Stimulated activated CD8-positive, alpha-beta memory T cell treated with anti-CD3 and anti-CD28 coated beads, Interleukin-4, amount 100 ng/mL, for 4 hours (primary cell): ENCODE measurements at places on chromosomes 2 and 18.

DNA sequence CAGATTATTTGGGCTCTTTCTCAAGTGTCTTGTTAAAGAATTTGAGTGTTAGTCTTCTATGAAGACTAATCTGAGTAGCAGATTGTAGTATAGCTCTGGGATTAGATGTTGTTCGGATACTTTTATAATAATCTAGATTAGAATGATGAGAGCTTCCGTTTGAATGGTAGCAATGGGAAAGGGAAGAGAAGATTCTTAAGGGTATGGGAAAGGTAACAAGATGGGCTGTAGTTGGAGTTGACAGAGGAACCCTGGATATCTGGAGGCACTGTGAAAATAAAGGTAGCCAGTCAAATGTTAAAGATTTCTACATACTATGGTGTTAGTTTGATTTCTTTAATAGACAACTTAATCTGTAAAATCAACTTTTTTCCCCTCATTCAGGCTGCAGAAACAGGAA lies 4.7 kb downstream of the DDX1 start:
- DNase-seq, result no peak

GRCh38 chr2:180238729-180239128 lies 231.6 kb upstream of the CWC22 start:
- no peak for DNase-seq

DNA sequence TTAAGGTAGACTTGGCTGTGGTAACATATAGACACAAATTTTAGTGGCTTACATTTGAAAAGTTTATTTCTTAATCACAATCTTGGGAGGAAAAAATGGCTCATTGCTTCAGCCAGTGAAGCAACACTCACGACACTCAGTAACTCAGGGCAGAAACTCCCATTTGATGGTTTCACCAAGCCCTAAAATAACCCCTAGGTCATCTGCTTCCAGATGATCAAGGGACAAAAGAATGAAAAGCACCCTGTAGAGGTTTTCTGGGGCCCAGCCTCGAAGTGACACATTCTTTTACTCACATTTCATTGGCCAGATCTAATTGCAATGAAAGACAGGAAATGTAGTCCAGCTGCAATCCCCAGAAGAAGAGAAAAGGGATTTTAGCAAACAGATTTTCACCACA lies 275.9 kb downstream of the TMX3 start:
- no peak for DNase-seq

GRCh38 chr2:59912042-59912441 lies 641.4 kb downstream of the BCL11A start:
- DNase-seq, result no peak

- DNase-seq, result no peak
Measured at GRCh38 chr2:218953366-218953954, 6.0 kb upstream of the CDK5R2 start.

DNA sequence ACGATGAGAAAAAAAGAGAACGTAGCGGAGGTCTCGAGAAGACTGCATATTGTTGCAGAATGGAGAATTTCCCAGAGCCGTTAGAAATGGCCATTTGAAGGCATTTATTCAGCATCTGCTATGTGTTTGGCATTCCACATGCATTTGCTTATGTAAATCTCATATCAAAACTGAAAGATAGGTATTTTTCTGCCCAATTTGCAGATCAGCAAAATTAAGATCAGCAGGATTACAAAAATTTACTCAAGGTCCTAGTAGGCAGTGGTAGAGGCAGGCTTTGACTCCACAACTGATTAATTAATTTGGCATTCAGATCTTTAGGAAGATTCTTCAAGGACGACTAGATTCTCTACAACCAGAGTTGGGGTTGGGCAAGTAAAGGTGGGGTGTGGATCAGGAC lies 1.8 kb upstream of the E2F6 start:
- DNase-seq, result no peak

GRCh38 chr2:60355849-60356261 lies 197.6 kb downstream of the BCL11A start:
- no peak for DNase-seq

- no peak for DNase-seq
Measured at GRCh38 chr2:3107567-3107966, 270.1 kb downstream of the EIPR1 start.

DNA sequence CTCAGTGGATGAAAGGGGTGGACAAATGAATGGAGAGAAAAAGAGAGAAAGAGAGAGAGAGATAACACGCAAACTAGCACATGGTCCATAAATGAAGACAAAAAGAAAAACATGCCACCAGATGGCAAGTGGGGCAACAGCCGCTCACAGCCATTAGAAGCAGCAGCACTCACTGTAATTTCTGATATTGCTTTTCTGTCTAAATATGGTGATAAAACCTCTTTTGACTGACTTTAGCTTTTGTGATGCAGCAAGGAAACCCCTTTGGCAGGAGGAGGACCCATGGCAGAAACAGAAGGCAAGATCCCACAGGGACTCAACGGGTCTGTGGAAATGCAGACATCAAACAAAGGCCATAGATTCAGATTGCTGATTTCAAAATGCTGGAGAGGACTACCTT lies 88.0 kb upstream of the CDH20 start:
- no peak for DNase-seq

DNA sequence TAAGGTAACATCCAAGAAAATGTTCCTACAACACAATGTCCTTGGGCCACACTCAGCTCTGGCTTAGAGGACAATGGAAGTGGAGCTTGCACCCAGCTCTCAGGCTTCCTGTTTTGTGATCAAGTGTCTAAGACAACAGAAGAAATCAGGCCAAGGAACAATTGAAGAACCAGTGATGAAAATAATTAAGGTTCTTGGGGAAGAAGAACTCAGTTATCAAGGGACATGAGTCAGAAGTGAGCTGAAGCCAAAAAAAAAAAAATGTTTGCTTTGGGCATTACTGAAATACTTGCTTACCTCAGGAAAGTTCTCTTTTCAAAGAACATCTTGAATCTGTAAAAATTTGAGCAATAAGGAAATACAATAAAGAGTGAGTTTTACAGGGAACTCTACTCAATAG lies 299.0 kb downstream of the FBXO15 start:
- no peak for DNase-seq

- DNase-seq, result no peak
Measured at GRCh38 chr2:222738809-222739208, 67.4 kb downstream of the MOGAT1 start.

GRCh38 chr18:63972002-63972376 lies 2.1 kb downstream of the SERPINB8 start:
- DNase-seq, result no peak

DNA sequence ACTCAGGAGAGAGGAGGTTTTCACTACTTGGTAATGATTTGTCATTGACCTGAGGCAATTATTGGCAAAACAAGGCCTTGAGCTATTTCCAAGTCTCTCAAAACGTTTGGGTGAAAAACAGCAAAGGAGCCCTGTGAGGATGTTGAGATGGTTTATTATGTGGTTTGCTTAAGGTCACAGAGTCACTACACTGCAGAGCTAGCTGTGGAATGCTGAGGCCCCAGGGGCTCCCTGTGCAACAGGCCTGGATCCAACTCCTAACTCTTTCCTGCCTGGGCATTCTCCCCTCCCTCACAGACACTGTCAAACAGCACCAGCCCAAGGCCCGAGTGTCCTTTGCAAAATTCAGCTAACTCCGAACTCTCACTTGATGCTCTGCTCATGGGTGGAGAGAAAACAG lies 754.6 kb upstream of the SOX11 start:
- no peak for DNase-seq

DNA sequence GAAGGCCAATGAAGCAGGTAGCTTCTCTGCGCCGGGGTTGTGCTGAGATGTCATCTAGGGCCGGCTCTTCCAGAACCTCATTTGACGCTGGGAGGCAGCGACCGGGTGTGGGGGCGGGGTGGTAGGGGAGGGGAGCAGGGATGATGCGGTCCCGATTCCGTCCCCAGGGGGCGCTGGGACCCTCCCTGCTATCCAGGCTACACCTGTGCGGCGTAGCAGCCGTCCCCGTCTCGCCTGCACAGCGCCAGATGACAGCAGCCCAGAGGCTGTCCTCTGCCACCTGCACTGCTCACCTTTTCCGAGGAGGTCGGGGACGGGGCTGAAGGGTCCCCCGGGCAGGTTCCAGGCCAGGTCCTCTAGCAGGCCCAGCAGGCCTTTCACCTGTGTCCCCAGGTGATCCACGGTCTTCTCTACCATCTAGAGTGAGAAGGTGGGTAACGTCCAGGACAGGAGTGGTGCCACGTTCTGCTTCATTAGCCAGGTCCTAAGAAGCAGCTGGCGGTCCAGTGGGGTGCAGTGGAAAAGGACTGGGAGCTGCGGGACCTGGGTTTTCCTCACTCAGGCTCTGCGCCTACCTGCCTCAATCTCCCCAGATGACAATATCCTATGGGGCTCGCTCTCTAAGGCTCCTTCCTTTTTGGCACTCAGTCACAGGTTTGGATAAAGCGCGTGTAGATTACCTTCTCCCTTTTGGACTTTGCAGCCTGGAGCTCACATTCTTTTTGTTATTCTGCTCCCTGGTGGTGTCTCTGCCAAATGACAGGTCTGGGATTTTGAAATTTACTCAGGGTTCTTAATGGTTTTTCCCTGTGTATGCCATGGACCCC lies 56.0 kb upstream of the RAB6C start:
- DNase-seq, result no peak

DNA sequence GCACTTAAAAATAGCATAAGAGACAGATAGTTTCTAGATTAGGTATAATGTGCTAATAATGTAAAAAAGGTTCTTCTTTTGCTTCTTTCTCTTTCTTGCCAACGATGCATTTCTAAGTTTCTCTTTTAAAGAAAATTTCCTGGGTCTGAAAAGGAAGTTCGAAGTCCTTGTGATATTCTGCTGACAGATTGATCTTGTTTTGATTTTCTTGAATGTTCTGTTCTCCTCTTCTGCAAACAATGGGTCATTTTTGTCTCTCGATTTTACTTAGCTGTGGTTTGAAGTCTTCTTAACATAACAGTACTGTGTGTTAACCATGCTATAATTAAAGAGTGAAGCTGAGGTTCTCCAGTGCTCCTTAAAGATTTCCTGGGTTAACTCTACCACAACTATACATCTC lies 61.1 kb upstream of the ACYP2 start:
- DNase-seq, result no peak

DNA sequence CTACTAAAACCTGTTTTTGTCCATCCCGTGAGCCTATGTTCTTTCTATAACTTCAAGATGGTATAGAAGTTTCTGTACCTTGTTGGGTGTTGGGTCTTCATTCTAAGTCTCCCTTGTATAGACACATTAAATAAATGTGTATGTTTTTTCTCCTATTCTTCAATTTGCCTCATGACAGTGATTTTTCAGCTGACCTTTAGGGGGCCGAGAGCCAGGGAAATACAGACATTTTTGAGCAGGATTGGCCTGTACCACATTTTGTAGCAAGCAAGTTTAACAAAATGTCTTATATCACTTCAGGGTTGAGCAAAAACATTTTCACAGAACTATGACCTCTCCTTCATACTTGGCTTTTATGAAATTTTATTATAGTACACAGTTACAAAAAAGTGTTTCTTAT lies 495.4 kb upstream of the CDH7 start:
- no peak for DNase-seq

GRCh38 chr18:10851824-10852319 lies 297.5 kb downstream of the PIEZO2 start:
- DNase-seq, result no peak

DNA sequence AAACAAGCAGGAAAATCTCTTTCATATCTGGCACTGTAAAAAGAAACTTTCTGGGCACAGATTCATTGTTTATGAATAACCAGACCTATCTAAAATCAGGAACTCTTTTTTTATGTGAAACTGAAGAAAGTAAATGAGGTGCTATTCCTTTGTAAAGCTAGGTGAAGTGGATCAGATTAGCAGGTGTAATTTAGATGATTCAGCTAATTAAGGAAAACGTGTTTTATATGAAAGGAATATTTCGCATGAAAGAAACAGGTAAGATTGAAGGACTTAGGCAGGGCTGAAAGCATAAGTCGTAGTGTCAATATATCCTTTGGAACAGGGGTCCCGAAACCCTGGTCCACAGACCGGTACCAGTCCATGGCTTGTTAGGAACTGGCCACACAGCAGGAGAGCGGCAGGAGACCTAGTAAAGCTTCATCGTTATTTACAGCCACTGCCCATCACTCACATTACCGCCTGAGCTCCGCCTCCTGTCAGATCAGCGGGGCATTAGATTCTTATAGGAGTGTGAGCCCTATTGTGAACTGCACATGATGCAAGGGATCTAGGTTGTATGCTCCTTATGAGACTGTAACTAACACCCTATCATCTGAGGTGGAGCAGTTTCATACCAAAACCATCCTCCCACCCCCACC lies 20.3 kb upstream of the XIRP2 start:
- no peak for DNase-seq

DNA sequence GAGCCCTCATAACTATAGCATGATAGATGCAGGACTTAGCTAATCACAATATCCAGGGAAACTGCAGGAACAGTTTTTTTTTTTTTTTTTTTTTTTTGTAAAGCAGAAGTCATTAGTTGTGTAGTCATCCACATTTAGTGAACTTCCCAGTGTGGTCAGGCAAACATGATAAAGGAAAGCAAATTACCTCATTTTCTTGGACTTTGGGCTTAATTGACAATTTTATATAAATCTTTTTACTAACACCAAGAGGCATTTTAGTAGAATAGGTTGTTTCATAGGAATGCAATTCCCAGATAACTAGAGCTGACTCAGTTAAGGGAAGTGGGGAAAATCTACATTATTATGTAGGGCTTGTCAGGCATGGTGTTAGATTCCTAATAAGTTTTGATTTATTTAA lies 142.7 kb upstream of the GCFC2 start:
- DNase-seq, result no peak

DNA sequence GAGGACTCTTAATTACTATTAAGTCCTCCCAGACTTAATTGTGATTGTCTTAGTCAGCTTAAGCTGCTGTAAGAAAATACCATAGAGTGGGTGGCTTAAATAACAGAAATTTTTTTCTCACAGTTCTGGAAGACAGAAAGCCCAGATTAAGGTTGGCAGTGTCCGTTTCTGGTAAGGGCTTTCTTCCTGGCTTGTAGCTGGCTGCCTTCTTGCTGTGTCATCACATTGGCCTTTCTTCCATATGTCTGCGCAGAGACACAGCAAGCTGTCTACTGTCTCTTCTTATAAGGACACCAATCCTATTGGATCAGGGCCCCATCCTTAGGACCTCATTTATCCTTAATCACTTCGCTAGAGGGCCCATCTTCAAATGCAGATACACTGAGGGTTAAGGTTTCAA lies 38.5 kb downstream of the ASXL3 start:
- no peak for DNase-seq

DNA sequence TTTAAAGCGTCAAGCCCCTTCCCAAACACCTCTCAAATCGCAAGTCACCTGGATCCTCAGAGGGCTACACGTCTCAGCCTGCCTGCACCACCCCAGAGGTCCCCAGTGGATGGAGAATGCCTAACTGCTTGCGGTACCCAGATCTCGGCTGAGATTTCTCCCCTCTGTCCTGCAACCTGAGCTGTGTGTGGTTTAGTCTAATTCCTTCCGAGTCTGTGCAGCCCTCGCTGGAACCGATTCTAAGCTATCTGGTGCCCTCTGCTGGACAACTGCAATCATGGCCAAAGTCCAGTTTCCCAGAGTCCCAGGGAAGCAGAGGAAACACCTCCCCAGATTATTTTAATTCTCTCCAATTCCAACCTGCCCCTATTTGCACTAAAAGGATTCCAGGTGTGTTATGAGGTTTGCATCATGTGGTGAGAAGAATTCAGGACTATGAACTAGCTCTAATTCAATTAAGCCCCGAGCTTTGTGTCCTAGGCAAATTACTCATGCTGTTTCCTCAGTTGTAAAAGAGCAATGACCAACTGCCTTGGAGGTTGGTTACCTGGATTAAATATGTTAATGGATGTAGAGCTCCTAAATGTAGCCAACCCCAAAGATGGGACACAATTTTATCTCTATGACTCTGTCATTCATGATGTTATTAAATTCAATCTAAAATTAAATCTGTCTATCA lies 276.1 kb upstream of the NCKAP5 start:
- peak; percentile 18 for DNase-seq
